ENCODE measurements at places on chromosomes 3 and 15.

- DNase-seq, result no peak
These were observed 48.8 kb downstream of the ABHD2 start for GRCh38 chr15:89136818-89137772.

- no peak for DNase-seq
These were observed 94.1 kb upstream of the STRIT1 start for GRCh38 chr3:155387571-155387970.

DNA sequence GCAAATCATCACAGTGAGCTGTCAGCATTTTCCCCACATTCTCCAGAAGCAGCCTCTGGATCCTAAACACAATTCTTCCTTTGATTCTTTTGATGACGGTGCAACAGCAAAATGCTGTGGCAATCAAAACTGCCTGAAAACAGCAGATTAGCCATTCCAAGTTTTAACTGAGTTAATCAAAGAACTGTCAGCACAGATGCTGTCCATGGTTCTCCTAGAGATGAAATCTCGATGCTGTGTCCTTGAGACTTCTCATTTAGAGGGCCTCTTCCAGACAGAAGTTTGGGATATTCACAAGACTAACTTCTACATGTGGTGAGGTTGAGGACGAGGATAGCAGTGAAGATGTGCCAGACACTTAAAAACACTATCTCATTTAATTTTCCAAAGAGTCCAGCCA, 50.4 kb upstream of the GYG1 start:
- DNase-seq, result no peak

GRCh38 chr3:51670053-51670822, 814 bp upstream of the TEX264 start:
- no peak for DNase-seq

DNA sequence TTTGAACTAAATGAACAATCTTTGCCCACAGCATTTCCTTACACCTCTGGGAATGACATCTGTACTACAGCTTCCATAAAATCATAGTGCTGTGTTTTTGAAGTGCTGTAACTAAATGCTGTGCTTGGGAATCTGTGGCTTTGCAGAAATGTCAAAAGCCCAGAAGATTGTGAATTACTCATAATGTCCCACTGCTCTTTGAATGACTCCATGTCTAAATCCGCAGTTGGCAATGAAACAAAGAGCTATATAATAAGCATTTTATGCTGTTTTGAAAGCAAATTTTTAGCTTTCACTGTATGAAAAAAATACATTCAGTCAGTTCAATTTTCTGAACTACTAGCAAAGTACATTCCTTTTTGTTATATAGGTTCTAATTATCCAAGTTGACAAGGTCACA, 88.6 kb upstream of the ADAMTS17 start:
- DNase-seq, result no peak

GRCh38 chr3:183555541-183556081, at the start of gene KLHL6:
Gene KLHL6 (minus strand): TSS chr3:183555706. CDS start chr3:183555653, 53 bp downstream.
- DNase-seq, result no peak
